AG20443 (cell line): ENCODE measurements at places on chromosomes 1 and 21.

DNA sequence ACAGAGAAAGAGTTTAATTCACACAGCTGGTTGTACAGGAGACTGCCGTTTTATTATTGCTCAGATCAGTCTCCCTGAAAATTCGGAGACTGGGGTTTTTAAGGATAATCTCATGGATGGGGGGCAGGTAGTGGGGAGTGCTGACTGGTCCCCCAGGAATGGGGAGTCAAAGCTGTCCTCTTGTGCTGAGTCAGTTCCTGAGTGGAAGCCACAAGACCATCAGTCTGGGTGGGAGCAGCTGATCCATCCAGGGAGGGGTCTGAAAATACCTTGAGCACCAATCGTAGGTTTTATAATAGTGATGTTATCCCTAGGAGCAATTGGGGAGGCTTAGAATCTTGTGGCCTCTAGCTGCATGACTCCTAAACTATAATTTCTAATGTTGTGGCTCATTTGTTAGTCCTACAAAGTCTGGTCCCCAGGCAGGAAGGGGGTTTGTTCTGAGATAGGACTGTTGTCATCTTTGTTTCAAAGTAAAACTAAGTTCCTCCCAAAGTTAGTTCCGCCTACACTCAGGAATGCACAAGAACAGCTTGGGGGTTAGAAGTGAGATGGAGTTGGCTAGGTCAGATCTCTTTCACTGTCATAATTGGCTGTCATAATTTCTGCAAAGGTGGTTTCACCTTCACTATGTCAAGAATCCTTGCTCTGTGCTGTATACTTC is 50.3 kb downstream of the TRAF5 start:
- no peak for DNase-seq

DNA sequence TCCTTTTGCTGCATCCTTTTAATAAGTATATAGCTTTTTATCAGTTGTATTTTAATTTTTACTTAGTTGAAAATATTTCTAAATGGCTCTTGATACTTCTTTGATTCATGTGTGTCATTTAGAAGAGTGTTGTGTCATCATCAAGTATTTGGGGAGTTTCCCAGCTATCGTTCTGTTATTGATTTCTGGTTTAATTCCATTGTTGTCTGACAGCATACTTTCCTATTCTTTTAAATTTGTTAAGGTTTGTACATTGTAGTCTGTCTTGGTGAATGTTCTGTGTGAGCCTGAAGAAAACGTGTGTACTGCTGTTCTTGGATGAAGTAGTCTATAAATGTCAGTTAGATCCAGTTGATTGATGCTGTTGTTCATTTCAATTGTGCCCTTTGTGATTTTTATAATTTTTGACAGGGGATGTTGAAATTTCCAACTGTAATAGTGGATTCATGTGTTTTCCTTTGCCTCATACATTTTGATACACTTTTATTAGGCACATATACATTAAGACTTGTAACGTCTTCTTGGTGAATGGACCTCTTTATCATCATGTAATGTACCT is 24.8 kb downstream of the SDCCAG8 start:
- DNase-seq: no peak

GRCh38 chr1:67342076-67342890 is 34.6 kb downstream of the IL12RB2 start:
- DNase-seq: no peak

DNA sequence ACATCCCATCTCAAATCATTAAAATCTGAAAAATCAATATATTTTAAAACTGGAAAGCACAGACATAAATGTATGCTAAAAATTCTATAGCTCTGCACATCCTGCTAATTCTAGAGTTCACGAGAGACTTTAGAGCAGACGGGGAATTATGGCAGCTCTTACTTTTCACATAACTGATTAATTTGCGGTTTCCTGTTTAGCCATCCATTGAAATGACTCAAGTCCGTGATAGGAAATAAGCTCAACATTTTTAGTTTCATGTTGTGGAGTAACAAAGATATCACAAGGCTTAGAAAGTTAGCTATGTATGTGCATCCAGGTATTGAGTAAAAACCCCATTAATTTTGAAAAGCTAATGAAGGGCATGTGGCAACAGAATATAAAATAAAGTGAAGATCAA is 123.2 kb downstream of the SMYD2 start:
- no peak for DNase-seq

DNA sequence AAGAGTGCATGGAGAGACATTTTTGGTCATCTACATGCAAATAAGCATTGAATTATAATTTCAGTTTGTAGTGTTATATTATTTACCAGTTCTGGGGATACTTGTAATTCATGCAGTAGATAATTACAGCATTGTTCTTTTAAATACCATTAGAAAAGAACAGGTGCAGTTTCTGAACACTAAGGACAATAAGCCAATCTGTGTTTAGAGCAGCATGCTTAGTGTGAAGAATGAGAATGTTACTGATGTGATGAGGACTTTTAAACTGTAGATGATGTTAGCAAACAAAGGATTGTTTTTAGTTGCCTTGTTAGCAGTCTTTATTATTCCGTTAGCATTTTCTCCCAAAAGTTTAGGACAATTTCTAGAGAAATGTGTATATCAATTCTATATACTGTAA is 348.3 kb downstream of the BRINP3 start:
- DNase-seq: no peak

DNA sequence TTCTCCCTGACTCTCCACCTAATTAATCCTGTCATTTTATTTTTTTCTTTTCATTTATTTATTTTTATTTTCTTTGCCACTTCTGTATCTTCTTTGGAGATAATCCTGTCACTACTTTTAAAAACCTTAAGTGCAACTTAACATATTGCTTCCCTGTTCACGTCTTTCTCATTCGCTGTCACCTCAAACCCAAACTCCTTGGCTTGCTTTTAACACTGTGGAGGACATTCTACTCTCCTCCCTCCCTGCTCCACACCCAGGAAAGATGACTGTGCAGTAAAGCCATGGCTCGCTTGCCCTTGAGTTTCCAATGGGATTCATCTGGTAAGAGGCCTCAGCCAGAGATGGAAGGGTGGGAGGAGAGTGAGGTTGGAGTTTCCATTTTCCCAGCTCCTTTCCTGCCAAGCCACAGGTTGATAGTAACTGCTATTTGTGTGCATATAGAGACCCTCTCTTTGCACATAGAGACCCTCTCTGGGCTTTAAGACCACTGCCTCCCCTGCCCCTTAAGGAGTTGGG is 6.4 kb upstream of the BRWD1 start:
- DNase-seq: peak; percentile 36

DNA sequence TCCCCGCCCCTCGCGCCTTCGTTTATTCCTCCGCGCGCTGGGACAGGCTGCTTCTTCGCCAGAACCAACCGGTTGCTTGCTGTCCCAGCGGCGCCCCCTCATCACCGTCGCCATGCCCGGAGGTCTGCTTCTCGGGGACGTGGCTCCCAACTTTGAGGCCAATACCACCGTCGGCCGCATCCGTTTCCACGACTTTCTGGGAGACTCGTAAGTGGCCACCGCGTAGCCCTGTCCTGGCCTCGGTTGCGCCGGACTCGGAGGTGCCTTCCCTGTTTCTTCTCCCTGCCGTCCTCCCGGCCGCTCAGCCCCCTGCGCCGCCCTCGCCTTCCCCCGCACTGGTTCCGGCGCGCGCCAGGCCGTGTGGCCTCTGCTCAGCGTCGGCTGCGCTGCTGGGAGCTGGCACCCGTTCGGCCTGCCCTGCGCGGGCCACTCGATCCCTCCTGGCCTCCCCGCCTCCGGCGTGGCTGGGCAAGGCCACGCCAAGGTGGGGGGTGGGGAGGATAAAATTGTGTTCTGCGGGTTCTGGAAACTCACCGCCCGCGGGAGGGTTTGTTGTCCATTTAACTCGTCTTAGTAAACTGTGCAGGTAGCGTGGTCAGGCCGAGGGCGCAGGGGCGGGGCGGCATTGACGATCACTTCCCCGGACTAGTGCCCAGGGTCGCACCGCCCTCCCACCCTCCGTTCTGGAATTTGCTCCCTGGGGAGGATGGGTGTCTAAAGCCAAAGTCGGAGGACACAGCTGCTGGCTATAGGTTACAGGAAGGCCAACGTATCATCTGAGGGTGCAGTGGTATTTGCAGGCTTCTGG is at the start of gene PRDX6:
TSS of gene PRDX6 (plus strand) at position 50 of the 808 bp plus-strand sequence. CDS start at position 113, 63 bp downstream.
- DNase-seq: peak; percentile 72

- DNase-seq: no peak
Observed at GRCh38 chr1:65149351-65150107, 1.5 kb downstream of the AK4 start.

GRCh38 chr1:156060937-156061636 is at the start of gene RAB25:
RAB25 (plus strand) TSS chr1:156061160; CDS start chr1:156061401, 241 bp downstream.
- no peak for DNase-seq

DNA sequence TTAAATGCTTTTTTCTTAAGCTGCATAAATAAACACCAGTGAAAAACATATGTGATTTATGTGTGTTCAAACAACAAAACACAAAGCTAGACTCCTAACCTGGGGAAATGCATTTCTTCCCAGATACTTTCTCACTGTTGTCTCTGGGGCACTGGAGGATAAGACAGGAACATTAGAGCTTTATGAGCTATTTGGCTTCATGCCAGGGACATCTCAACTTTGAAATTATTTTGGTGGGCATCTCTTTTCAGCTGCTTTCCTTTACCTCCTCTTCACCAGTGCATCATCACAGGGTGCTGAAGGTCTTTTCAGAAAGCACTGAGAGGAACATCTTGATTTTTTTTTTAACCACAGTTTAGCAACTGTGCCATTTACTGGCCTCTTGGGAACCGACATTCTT is 212.9 kb downstream of the DNM3 start:
- DNase-seq: no peak

GRCh38 chr1:44719318-44719717 is 11.7 kb downstream of the RNU5D-1 start:
- DNase-seq: no peak
